ENCODE measurements at places on chromosomes 3 and 15.

- DNase-seq, result peak; percentile 85
Observed at GRCh38 chr3:170352936-170353335, 4.6 kb upstream of the SKIL start.

GRCh38 chr3:67653425-67654098, 850 bp downstream of the SUCLG2 start:
- peak; percentile 30 for DNase-seq

DNA sequence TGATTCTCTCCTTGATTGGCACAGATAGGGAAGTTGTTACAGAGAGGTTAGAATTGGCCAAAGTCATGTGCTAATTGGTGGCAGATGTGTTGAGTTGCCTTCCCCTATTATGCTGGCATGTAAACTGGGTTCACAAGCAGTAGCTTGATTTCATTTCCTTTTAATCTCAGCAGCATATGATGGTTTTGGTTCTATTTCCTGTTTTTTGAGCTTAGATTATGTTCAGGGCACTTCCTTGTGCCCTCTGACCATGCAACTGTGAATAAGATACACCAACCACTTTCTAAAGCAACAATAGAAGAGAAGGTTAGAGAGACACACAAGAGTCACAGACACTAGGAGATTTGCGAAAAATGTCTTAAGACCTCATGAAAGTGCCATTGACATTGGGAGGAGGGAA, 16.5 kb downstream of the HPS3 start:
- DNase-seq, result peak; percentile 88

GRCh38 chr15:29666241-29666640, 156.0 kb downstream of the TJP1 start:
- DNase-seq, result no peak

DNA sequence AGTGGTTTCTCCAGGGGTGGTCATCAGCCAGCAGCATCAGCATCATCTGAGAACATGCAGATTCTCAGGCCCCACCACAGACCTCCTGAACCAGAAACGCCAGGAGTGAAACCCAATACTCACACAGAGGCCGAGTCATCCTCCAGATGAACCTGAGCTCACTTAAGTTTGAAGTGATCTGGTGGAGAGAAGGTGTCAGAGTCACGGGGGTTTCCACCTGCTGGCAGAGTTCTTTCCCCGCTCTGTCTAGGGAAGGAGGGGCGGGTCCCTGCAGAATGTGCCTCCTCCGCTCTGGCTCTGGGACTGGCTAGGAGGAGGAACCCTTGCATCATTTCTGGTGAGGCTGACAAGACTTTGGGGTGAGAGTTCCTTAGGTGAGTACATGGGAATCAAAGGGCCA, 13.3 kb upstream of the KIF23 start:
- DNase-seq, result no peak

DNA sequence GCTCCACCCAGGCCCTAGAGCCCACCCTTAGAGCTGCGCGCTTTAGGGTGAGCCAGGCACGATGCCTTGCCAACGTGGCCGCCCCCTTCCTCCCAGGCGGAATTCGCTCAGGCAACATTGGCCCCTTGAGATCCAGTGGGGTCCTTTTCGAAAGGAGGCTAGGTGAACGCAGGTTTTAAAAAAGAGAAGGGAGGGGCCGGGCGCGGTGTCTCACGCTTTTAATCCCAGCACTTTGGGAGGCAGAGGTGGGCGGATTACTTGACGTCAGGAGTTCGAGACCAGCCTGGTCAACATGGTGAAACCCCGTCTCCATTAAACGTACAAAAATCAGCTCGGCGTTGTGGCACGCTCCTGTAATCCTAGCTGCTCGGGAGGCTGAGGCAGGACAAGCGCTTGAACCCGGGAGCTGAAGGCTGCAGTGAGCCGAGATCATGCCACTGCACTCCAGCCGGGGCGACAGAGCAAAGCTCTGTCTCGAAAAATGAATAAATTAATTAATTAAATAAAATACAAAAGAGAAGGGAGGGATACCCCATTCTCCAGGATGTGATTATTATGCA, 984 bp upstream of the RPP25 start:
- DNase-seq, result no peak

GRCh38 chr15:77909182-77909940, 168.2 kb downstream of the TBC1D2B start:
- DNase-seq, result peak; percentile 4

- DNase-seq, result no peak
Observed at GRCh38 chr15:64807751-64808222, 17.7 kb downstream of the PIF1 start.

DNA sequence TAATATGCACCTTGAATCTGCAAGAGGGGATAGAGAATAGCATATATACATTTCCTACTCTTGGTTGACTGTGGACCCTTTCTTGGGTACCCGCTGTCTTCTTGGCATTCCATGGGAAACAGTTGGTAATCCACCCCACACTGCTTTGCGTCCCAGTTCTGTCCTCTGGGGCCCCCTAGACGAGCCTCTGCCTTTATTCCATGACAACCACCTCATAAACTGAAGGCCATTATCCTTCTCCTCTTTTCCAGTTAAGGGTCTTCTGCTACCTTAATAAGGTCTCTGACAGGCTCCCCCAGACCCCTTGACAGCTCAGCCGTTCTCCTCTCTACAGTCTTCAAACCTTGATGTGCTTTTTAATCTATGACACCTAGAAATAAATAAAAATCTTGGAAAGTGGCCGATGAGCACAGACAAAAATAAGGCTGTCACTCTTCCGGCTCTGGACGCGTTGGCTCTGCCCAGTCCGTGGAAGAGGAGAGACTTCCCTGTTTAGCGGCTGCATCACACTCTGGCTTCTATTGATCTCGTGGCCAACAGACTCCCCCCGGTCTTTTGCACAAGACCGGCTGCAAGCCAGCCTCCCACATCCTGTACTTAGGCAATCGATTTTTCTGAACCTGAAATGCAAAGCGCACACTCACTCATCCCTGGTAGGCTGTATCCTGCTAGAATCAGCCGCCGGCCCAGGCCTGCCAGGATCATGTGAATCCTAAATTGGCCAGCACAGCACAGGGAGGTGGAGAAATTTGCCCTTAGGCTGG, 251.0 kb upstream of the TLE3 start:
- peak; percentile 28 for DNase-seq

GRCh38 chr3:155233213-155233612, 60.3 kb downstream of the STRIT1 start:
- DNase-seq, result no peak

DNA sequence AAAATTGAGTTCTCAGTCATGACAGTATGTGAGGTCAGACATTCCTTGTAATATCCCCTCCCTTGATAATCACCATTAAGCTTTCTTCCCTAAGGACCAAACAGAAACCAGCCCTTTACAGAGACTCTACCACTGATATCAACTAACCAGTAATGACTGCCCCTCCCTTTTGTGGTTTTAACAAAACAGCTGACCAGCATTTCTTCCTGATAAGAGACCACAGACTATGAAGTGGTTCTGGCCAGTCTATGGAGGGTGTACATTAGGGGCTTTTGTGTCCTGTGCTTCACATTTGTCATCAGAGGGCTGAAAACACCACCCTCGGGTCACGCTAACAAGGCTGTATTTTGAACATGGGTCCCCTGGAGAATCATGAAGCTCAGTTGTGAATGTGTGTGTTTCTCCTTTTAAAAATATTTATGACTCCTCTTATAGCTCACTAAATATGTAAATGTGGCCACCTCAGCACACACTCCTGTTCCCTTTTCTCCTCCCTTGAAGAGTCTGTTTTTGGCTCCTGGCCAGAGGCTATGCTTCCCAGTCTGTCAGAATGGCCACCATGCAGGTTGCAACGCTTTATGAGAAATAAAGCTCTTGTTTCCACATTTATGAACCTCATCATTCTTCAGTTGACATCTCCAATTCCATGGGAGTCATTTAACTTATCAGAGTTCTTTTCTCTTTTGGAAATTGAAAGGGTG, 239.3 kb downstream of the CPNE4 start:
- no peak for DNase-seq

DNA sequence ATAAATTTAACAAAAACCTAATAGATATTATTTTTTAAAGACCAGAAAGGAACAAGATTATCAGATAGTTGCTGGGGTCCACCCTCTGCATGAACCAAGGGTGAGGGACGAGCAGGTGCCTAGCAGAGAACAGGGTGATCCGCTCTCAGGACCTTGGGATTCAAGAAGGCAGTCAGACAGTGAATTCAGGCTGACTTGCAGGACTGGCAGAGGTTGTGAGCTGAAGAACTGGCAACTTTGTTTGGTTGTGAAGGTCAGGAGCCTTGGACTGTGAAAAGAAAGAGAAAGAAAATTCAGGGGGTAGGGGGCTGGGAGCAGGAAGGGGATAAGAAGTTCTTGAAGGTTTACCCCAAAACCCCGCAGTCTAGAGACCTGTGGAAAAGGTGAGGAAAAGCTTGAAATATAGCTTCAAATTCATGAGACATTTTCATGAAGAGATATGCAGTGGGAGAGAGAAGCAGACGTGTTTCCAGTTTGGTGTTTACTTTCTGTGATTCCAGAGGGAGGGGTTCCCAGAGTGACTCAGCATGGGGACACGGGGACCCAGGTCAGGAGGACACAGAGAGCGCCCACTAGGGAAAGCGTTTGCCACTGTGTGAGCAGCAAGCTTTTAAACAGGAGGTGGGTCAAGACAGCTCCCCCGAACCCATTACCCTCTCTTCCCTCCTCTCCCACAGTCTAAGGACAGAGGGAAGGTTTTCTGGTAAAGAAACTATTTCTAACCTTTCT, 217.2 kb upstream of the UMPS start:
- DNase-seq, result no peak

GRCh38 chr3:45673273-45673672, 15.9 kb upstream of the SACM1L start:
- no peak for DNase-seq

- no peak for DNase-seq
Observed at GRCh38 chr3:173849489-173849888, 451.9 kb downstream of the NLGN1 start.

GRCh38 chr3:164864454-164864853, 213.8 kb downstream of the SI start:
- no peak for DNase-seq

DNA sequence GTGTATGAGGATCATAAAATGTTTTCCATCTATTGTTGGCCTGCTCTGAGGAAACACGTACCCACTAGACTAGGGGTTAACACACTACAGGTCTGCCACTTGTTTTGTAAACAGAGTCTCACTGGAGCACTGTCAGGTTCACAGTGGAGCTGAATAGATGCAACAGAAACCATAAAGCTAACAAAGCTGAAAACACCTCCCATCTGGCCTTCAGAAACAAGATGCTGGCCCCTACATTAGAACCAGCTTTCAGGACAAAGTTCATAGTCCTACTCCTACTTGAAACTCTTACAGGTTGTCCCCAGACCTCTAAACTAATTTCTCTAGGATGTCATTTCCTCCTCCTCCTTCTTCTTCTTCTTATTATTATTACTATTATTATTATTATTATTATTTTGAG, 42.3 kb downstream of the SNX4 start:
- no peak for DNase-seq

DNA sequence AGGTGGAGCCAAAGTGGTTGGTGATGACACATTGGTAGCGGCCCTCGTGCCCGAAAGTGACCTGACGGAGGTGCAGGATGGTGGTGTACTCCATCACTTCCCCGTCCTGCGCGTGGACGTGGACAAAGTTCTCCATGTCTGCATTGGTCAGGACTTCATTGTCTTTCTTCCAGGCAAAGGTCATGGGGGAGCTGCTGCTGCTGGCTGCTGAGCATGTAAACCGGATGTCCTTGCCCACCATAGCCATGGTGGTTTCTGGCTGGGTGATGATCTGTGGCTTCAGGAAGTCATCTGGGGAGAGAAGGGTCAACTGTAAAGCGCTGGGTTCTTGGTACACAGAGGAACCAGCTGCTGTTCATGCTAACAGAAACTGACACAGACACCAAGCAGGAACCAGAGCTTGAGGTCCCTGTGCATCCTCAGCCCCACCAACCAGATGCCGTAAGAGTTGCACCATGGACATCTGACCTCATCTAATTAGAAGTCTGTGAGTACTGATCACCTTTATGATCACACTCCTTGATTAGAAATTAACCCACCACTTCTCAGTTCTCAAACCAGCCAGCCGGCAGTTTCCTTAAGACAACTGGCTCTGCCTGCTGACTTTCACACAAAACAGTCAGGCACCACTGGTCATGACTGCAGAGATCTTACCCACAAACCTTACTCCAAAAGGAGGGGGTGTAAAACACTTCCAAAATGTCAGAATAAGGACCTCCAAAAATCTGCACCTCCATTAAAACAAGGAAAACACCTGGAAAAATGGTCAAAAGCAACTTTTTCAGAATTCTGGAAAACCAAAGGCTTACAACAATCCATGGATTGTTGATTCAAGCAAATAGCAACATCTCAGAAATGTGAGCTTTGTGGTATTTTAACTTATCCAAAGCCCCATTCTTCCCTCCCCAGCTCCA, 114.6 kb downstream of the LRIG1 start:
- DNase-seq, result peak; percentile 68

DNA sequence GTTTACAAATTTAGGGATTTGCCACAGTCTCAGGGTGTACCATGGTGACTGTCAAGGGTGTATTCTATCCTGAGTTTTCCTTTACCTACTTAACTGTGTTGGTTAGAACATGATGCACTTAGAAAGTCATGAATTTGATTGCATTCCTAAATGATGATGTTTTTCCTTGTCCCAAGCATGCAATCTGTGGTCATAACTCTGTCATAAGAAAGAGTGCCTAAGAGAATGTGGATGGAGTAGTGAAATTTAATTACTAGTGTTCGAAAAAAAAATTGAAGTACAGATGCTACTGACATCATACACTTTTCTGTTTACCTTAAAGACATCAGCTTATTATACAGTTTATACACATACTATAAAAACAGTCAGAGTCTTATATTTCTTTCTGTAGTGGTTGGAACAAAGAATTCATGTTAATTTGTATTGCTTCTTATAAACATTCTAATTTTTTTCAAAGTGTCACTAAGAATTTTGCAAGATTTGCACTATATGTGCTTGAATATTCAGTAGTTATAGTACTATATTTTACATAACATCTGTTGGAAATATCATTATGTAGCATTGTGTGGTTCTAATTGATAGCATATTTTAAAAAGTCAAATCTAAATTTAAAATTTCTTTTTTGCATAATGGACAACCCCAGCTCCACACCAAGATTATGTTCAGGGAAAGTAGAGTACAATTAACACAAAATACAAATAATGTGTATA, 231.3 kb upstream of the KCNMB2 start:
- DNase-seq, result no peak

GRCh38 chr3:152278756-152279427, 10.2 kb downstream of the MBNL1 start:
- DNase-seq, result peak; percentile 28

- no peak for DNase-seq
Observed at GRCh38 chr15:32859251-32859650, 141.4 kb downstream of the GREM1 start.

DNA sequence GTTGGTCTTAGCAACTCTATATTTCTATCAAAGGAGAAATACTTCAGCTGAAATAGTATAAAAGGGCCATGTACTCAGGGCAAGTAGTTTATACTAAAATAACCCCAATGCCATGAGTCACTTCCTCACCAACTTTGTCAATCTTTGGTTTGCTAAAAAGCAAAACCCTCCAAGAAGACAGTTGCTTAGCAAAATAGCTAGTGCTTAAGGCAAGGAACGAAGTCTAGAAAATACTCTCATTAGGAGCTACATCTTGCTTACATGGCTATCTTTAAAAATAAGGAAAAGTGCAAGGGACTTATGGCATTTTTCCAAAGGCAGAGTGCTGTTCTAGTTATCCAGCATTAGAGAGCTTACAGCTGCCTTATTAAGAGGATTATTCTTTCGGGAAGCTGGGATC, 28.4 kb downstream of the P3H2 start:
- DNase-seq, result no peak

GRCh38 chr3:152402695-152403451, 134.1 kb downstream of the MBNL1 start:
- no peak for DNase-seq

GRCh38 chr3:27596334-27596841, 112.2 kb upstream of the SLC4A7 start:
- peak; percentile 51 for DNase-seq

Measured in B cell (primary cell).